GM04504 (cell line): ENCODE measurements at places on chromosomes 5 and 9.
A peak's percentile ranks its signal among the peaks of the same experiment; 100 is the strongest.

- no peak for DNase-seq
Observed at GRCh38 chr9:124124729-124125650, 113.4 kb downstream of the LHX2 start.

GRCh38 chr5:98639274-98639673 is 134.2 kb upstream of the RGMB start:
- DNase-seq, result no peak

- peak; percentile 62 for DNase-seq
Observed at GRCh38 chr5:169753795-169754194, 116.7 kb downstream of the DOCK2 start.

GRCh38 chr9:33860200-33860871 is 43.4 kb downstream of the UBE2R2 start:
- DNase-seq, result no peak

GRCh38 chr5:32100230-32100629 is 73.9 kb downstream of the GOLPH3 start:
- no peak for DNase-seq

GRCh38 chr9:111603041-111603440 is 3.6 kb upstream of the PTGR1 start:
- DNase-seq, result no peak

GRCh38 chr9:91036826-91037510 is 235.3 kb downstream of the SYK start:
- DNase-seq, result peak; percentile 79
